ENCODE measurements at places on chromosomes 5 and 9.

GRCh38 chr9:123225374-123225813 is 43.0 kb downstream of the STRBP start:
- no peak for DNase-seq

DNA sequence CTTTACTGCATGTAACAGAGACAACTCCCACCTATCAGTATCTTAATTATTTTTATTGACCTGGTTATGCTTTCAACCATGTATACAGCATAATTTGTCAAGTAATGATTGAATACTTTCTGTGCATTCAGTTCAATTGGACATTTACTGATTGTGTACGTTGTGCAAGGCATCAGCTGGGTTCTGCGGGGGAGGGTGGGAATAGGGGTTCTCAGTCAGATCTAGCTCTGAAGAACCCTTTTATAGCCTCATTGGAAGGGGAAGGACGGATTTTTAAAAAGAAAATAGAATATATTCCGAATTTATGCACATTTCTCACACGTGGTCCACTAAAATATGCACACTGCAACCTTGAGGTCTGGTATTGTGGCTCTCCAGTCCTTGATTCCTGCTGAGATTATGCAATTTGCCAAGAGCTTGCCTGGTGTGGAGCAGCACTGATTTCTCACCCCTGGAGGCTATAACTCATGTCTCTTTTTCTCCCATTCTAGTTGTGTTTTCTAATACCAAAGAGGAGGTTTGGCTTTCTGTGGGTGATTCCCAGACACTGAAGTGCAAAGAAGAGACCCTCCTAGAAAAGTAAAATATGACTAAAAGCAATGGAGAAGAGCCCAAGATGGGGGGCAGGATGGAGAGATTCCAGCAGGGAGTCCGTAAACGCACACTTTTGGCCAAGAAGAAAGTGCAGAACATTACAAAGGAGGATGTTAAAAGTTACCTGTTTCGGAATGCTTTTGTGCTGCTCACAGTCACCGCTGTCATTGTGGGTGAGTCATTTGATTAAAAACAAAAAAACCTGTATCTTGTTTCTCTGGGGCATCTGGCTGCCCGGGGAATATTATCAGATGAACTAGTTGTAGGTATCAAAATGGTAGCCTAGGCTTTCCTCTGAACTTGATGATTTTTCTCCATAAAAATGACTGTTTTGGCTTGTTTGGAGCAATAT is 1.7 kb downstream of the SLC1A3 start:
- DNase-seq, result no peak

DNA sequence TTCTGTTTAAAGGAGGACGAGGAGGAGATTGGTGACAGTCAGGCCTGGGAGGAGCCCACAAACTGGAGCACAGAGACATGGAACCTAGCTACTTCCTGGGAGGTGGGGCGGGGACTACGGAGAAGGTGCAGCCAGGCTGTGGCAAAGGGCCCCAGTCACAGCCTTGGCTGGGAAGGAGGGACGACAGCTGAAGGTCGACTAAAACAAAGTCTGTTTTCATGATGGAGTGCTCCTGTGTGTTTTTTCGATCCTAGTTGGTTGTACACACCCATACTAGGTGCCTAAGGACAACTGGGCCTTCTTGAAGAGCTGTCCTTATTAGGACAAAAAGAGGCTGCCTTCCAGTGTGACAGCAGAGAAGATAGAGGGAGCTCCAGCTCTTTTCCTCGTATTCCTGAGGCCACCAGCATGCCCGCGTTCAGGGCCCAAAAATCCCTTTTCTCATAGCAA is 2.9 kb downstream of the CCDC107 start:
- DNase-seq, result no peak

GRCh38 chr9:91758491-91758981 is 191.5 kb downstream of the ROR2 start:
- DNase-seq, result no peak

DNA sequence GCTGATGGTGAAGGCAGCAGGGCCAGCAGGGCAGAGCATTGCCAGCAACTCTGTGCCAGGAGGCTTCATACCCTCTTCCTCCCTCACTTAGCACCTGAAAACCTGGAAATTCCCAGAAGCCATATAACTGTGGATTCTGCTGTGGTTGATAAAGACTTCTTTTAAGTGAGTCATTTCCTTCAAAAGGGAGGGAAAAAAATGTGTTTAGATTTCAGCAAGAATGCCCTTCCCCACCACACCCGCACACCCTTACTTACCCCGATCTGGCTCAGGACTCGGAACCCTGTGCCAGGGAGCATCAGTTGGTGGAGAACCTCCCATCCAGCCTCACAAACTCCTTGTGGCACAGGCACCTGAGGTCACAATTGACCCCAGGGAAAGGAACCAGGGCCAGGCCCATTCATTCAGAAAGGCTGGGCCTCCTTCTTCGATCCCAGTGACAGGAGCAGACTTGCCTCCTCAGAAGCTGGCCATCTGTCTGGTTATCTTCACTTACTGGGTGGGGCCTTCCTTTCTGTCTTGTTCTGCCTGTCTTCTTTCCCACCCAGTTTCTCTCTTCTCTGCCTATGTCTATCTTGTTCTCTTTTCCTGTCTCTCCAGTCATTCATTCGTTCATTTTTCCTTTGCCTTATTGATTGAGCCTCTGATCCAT is 62.6 kb downstream of the PLAC8L1 start:
- DNase-seq, result no peak

DNA sequence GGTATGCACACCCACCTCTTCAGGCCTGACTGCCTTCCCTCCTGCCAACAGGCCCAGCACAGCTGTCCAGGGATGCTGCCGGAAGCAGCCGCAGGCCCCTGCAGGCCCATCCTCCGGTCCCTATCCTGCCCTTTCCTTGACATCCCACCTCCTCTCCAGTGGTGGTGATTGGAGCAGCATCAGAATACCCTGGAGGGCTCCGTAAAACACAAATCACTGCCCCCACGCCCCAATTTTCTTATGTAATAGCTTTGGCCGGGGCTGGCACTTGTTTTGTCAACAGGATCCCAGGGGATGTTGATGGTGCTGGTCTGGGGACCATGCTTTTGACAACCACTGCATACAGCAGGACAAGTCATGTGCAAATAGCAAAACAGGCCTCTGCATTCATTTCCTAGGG is 274.5 kb downstream of the GADD45G start:
- DNase-seq, result no peak

- no peak for DNase-seq
Measured at GRCh38 chr5:149130121-149130914, 11.0 kb upstream of the ABLIM3 start.

DNA sequence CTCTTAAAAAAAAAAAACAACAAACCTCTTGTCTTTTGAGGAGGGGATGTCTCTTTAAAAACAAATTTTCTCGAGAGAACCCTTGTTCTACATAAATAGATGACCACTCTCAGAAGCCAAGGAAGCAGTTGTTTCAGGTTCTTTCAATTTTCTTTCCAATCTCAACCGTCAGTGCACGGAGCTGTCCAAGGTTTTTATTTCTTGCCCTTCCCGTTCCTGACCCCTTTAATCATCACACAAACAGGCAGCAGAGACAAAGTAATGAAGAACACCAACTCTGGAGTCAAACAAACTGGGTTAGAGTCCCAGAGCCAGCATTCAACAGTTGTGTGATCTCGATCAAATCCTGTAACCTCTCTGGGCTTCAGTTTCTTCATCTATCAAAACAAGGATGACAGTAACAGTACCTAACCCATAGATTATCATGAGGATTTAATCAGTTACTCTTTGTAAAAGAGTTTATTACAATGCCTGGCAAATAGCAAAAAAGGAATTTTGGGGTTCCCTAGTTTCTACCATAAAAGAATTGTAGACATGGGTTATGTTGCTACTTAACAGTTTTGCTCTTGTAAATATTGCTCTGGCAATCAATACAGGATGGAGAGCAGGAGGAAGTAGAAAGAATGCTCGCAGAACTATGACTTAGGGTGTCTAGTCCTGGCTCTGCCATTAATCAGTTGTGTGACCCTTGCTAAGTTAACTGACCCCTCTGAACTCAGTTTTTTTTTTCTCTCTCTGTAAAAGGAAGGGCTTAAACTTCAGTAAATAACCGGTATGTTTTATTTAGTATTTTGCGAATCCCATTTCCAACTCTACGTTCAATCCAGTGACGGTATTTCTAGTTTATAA is 1.0 kb upstream of the NIM1K start:
- no peak for DNase-seq

DNA sequence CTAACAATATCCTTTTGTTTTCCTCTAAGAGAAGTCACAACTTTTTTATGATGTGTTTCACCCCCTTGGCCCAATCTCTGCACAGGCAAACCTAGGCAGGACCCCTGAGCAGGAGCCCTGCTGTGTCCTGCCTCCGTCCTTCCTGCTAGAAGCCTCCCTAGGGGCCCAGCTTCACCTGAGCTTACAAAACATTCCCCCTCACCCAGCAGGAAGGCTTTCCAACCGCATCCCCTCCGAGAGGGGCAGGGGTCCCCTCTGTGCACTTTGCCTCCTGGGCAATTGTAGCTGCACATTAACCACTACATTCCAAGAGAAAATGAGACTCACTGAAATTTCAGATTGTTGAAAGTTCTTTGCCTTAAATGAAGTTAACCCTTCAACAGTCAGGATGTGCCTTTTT is 176.2 kb downstream of the IRX2 start:
- DNase-seq, result no peak

All from KG1 (cell line).